ENCODE measurements at places on chromosomes 7 and 10.

GRCh38 chr10:14625765-14626525 lies 148.8 kb downstream of the FAM107B start:
- DNase-seq, result no peak

DNA sequence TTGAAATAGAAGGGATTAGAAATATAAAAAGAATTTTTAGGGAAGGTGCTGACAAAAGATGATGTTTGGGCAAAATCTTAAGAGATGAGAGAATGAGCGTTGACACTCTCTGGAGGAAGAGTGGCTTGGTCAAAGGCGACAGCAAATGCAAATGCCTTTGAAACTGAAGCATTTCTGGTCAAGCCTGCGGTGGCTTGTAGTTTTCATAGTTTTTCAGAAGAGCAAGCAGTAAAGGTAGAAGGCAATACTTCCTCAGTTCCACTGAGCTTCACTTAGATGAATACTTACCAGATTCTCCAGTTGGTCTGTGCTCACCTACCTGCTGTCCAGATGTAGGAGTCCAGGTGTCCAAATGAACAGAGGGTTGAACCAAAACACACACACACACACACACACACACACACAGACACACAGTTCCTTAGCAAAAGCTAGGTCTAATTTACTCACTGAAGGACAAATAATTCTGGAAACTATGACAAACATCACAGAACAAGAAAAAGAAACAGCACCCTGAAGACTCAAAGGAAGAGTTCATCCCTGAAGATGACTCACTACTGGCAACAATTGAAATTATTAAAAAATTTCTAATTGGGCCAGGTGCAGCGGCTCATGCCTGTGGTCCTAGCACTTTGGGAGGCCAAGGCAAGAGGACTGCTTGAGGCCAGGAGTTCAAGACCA lies 12.1 kb upstream of the STK17A start:
- no peak for DNase-seq

GRCh38 chr7:152669758-152670157 lies 6.2 kb downstream of the XRCC2 start:
- no peak for DNase-seq

DNA sequence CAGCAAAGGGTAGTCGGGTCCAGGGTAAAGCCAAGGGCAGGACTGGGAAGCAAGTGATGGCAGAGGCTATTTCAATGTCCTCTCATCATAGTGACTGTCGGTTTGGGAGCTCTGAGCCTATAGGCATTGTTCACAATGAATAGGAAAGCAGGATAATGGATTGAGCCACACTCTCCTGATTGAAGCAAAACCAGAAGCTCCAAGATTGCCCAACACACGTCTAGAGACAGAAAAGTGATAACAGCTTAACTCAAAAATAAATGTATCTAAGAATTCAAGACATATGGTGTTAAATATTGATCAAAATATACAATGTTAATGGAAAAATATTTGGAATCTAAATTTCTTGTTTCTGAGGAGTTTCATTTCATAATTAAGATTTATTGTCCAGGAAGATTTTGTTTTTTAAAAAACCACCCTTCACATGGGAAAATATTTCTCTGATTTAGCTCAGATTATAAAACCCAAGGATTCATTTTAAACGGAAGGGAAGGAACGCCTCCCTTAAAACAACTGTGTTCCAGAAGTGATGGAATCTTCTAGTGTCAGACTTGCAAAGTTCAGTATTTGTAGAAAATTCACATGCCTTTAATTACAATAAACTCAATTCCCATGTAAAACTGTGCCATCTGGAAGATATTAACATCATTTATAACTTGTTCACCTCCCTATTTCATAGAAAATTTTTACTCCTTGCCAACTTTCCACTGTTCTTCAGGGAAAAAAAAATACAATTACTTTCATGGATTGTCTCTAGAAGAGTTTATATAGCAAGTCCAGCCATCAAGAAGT lies 54.5 kb downstream of the NRP1 start:
- DNase-seq, result no peak

GRCh38 chr7:103336761-103337160 lies 7.8 kb downstream of the DNAJC2 start:
- DNase-seq, result no peak

- DNase-seq, result no peak
Measured at GRCh38 chr10:35359056-35359455, 22.7 kb downstream of the CCNY start.

- DNase-seq, result no peak
Measured at GRCh38 chr7:5525271-5526099, 101.9 kb upstream of the TNRC18 start.

DNA sequence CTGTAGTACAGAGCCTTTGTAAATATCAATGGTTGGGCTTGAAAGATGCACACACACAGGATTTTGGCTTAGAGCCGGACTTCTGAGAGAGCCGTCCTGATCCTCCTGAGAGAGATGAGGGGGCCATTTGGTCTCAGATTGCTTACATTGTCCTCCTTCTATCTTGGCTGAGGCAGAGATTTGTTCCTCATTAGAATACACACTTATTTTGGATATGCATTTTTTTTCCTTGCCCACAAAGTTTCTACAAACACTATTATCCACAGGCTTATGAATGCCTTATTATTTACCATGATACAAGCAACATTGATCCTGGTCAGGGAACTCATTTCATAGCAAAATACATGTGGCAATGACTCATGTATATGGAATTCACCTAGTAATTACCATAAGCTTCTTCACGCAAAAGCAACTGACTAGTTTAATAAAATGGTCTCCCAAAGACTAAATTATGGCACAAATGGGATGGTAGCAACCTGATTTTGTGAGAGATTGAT lies 175.3 kb downstream of the MDFIC start:
- DNase-seq, result no peak

DNA sequence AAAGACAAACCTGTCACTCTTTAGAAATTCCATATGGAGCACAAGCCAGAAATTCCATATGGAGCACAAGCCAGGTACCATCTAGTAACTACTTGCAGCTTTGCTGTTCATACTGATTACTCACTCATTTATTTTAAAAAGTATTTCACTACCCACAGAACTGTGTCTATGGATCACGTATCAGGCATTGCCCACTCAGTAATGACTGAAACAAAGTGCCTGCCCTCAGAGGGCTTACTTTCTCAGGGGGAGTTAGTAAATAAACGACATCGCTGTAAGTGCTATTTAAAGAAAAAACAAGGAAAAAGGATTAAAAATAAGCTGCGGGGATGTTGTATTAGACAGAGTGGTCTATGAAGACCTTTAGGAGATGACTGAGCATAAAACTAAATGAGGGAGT lies 170.9 kb downstream of the GALNT11 start:
- no peak for DNase-seq

GRCh38 chr7:128961030-128961659 lies 23.4 kb downstream of the IRF5 start:
- no peak for DNase-seq

- DNase-seq, result no peak
Measured at GRCh38 chr10:109894516-109894915, 28.8 kb downstream of the XPNPEP1 start.

Data from GM12891 (cell line).